ENCODE measurements at places on chromosomes 7 and 10. TPM values are rescaled to one million over a fixed set of nuclear protein-coding genes. Genes with fewer than 3 reads are reported as not detected.
A peak's percentile ranks its signal among the peaks of the same experiment; 100 is the strongest.

GRCh38 chr7:25617214-25617613 lies 388.9 kb upstream of the NPVF start:
- no peak for DNase-seq

DNA sequence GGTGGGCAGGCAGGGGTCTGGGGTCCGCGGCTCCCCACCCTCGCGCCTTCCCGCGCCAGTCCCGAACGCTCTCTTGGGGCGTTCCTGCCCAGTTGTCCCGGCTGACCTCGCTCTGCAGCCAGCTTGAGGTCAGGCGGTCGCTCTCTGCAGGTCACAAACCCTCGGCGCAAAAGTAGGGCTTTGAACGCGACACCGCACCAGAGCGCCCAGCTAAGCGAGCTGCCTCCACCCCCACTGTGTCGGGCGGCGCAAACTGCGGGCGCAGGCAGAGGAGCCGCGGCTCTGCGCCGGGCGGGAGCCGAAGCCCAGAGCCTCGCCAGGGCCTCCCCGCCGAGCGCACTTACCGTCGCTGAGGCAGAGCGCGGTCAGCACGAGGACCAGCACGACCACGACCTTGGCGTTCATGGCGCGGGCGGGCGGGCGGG lies 284 bp downstream of the CXCL12 start:
- DNase-seq = no peak

DNA sequence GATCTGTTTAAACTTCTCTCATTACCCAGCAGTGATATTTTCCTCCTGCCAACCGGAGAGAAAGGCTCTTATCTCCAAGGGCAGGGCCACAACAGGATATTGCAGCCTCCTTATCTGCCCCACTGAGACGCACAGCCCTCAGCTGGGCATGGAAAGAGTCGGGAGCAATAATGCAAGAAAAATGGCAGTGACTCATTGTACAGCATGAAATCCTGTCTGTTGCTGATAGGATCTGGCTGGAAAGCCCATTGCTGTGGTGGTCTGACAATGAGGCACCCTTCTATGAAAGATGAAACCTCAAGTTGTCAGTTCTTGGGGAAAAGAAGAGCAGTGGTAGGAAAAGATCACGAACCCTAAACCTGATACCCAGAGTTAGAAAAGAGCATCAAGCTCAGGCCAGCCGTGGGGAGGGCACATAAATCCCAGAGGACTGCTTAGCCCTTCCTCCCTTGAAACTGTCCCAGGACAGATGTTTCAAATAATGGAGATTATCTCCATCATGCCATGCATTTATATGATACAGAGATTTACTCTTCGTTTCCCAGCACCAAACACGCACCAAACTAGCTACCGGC lies 47.0 kb upstream of the FIGNL1 start:
- DNase-seq = peak; percentile 66

Gene UPK3B
- total RNA-seq = 0.75 TPM

- no peak for DNase-seq
Observed at GRCh38 chr10:95035332-95036295, 33.7 kb downstream of the CYP2C8 start.

- DNase-seq = no peak
Observed at GRCh38 chr10:98173260-98173659, 38.8 kb downstream of the R3HCC1L start.

Gene IPMK
- total RNA-seq = 5.5 TPM

- no peak for DNase-seq
Observed at GRCh38 chr10:124999433-125000365, 57.8 kb downstream of the ZRANB1 start.

Gene NPTX2
- 28.3 TPM for total RNA-seq

DNA sequence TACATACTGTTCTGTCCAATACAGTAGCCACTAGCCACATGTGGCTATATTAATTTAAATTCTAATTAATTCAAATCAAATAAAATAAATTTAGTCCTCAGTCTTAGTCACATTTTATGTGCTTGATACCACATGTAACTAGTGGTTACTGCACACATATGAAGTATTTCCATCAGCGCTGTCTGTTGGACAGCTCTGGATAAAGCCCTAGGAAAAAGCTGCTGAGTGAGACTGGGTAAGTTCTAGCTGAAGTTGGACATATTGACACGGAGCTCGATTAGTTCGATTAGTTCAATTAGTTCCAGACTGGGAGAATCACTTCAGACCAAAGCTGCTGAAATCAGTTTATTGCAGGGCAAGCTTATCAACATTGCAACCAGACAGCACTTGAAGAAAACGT lies 15.1 kb upstream of the LIPM start:
- DNase-seq = no peak

DNA sequence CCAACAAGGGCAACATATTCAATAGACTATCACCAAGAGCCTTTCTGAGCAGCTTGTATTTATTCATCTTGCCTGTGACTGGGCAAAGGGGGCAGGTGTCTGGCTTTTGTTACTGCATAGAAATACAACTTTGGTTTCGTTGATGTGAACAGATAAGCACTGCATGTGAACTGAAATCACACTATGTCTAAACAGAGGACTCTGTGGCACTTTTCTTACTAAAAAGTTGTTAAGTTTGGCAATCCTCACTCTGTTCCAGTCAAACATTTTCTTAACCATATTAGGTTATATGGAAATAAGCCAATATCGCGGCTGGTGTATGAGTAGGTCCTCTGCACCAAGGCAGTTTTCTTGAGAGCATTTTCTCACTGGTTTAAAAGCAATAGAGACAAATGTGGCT lies 48.5 kb downstream of the CALD1 start:
- DNase-seq = no peak

- no peak for DNase-seq
Observed at GRCh38 chr7:104679085-104679484, 334.9 kb upstream of the KMT2E start.

DNA sequence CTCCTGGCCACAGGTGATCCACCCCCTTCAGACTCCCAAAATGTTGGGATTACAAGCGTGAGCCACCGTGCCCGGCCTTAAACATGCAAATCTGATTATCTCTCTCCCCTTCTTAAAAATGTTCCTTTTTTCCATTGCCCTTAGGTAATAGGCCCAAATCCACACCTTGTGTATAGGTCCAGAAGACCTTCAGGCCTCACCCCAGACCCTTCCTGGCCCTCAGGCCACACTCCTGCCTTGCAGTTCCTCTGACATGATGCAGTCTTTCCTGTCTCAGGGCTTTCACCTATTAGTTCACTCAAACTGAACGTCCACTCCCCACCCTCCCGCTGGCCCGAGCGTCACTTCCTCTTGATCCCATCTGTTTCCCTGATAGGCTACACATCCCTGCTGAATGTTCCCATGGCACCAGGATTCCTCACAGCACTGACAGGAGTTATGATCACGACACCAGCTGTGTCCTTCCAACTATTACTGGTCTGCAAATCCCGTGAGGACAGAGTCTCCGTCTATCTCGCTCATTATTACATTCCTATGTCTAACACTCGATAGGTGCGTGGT lies 46.4 kb downstream of the DENND2A start:
- DNase-seq = no peak

DNA sequence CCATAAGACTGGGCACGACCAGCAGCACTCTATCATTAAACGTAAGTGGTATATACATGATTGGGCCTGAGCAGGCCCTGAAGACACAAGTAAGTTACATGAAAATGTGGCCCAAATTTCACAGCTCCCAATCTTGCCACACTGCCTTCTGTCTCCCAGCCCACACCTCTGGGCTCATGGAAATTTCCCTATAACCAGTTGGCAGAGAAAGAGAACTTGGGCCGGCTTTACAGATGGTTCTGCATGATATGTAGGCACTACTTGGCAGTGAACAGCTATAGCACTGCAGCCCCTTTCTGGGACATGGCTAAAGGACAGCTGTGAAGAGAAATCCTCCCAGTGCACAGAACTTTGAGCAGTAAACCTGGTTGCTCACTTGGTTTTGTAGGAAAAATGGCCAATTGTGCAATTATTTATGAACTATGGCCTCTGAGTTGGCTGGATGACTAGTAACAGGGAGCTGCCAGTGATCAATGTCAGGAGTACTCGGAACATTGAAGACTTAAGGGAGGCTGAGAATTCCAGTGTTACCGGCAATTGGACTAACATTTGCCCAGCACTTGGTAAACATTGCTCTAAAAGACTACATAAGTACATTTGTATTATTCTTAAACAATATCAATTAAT lies 1006.6 kb upstream of the LRRN3 start:
- DNase-seq = no peak

- DNase-seq = no peak
Observed at GRCh38 chr10:29345910-29346209, 57.0 kb downstream of the LYZL1 start.

DNA sequence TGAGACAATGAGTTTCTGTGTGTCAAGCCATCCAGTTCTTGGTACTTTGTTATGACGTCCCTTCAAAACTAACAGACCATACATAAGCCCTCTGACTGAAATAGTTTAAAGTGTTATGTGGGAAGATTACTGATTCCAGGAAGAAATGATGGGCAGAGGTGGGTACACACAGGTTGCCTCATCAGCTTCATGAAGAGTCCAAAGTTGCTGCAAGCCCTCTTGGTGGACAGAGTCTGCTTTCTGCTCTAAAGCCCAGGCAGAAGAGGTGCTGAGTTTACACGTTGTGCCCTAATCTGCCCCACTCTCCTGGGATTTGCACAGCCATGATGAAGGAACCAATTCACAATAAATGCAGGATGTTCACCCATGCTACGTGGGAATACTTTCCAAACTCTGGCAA lies 187.4 kb downstream of the PARD3 start:
- DNase-seq = no peak

Gene WNT2
- total RNA-seq = 2.8 TPM

GRCh38 chr10:77554996-77555397 lies 82.6 kb downstream of the KCNMA1 start:
- no peak for DNase-seq

- peak; percentile 24 for DNase-seq
Observed at GRCh38 chr7:106572394-106573124, 88.4 kb downstream of the CCDC71L start.

Gene NCF1
- total RNA-seq = 3.6 TPM

DNA sequence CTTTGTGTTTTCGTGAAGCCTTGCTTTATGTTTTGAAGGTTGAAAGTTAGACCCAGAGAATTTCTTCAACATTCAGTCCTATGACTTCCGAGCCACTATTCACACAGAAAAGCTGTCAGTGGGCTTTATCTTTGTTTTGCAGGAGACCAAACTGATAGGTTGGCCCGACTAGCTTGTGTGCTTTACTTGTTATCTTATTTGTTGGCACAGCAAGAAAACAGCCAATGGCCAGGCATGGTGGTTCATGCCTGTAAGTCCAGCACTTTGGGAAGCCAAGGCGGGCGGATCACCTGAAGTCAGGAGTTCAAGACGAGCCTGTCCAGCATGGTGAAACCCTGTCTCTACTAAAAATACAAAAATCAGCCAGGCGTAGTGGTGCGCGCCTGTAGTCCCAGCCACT lies 16.0 kb upstream of the GDI2 start:
- no peak for DNase-seq

All from esophagus muscularis mucosa (tissue), 4 donors.